Right hindlimb (tissue), 1 donor: ENCODE measurements at places on chromosomes 4 and X.

DNA sequence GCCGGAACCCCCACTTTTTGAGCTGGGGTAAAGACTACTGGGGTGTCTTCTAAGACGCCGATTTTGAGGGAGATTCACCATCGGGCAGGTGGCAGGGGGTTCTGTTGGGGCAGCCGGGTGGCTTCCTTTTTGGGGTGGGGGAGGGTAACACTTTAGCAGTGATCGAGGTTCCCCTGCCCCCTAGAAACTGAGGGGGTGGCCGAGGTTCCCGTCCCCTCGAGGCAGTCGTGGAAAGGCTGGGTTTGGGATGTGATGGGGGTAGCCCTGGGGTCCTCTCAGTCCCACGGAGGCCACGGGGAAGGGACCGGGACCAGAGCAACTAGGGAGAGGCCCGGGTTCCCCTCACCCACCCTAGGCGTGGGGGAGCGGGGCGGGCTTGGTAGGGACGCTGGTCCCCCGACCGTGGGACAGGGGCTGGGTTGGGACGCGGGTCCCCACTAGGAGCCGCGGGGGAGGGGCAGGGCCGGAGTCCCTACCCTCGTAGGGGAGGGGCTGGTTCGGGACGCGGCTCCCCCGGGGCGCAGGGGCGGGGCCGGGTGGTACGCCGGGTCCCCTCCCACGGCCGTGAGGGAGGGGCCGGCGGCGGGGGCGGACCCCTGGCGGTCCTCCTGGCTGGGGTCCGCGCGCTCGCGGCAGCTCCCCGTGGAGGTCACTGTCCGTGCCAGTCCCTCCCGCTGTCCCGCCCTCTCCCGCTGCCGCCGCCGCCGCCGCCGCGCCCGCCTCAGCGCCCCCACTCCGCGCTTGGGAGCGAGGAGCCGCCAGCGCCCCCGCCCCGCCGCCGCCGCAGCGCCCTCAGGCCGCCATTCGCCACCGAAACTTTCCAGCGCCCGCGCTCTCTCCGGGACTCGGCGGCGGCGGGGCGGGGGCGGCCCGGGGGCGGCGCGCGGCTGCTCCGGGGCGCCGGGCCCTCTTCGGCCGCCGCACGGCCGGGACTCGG is at the start of gene TBL1X:
TSS of gene TBL1X (plus strand) at position 624 of the 937 bp plus-strand sequence. CDS start 188,529 bp downstream, outside the sequence.
- peak; percentile 72 for DNase-seq

DNA sequence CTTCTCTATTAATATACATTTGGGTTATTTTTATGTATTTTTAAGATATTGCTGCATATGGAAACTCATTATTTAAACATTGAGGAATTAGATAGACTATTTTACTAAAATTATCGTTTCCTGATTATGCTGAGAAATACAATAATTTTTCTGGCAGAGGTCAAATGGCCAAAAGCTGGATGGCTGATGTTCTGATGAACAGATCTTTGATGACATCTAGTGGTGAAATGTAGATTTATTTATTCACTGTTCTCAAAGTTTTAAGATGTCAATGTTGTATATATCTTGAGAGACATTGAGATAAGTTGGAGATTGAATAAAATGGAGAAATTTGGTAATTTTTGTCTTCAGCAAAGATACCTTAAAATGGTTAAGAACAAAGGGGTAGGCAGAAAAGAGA is 96.2 kb downstream of the UGT8 start:
- DNase-seq: no peak

- DNase-seq: no peak
Measured at GRCh38 chr4:78481180-78481579, 70.4 kb upstream of the ANXA3 start.

- DNase-seq: no peak
Measured at GRCh38 chr4:55736605-55737183, 82.9 kb upstream of the EXOC1L start.

DNA sequence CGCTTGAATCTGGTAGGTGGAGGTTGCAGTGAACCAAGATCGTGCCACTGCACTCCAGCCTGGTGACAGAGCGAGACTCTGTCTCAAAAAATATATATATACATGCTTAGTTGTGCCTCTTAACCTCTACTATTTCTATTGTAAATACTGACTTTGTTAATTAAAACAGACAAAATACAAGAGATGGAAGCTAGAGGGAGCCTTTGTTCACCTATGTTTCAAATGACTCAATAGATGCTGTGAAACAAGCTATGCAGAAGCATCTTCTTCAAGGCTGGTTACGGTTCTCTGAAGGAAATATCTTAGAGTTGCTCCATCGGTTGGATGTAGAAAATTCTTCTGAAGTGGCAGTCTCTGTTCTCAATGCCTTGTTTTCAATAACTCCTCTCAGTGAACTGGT is 6.2 kb downstream of the NCAPG start:
- no peak for DNase-seq

DNA sequence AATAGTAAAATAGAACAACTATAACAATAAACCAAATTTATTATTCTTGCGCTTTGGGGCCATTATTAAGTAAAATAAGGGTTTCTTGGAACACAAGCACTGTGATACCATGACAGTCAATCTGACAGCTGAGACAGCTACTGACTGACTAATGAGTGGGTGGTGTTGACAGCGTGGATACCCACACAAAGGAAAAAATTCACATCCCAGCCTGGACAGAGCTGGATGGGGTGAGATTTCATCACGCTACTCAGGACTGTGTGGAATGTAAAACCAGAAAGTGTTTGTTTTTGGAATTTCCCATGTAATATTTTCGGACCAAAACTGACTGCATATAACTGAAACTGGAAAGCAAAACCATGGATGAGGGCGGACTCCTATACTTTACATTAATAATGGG is 48.8 kb downstream of the IGFBP7 start:
- no peak for DNase-seq

- no peak for DNase-seq
Measured at GRCh38 chrX:149493567-149494562, 11.2 kb downstream of the IDS start.

DNA sequence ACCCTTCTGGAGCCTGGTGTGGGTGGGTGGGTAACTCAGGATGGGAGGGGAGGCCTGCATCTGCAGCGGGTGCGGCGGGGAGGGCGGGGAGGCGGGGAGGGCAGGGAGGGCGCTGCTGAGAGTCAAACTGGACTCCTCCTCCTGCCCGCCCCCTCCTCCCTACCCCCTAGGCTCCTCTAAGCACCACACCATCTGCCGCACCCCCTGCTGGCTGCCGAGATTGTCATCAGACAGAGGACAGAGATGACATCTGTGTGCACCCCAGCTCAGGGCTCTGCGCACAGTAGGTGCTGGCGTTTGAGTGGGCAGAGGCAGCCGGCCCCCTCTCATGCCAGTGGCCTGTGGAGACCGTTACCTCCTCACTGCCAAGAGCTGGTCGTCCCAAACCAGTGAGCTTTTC is 10.6 kb upstream of the HMX1 start:
- no peak for DNase-seq

GRCh38 chrX:109533631-109534030 is 3.0 kb upstream of the NXT2 start:
- DNase-seq: no peak

DNA sequence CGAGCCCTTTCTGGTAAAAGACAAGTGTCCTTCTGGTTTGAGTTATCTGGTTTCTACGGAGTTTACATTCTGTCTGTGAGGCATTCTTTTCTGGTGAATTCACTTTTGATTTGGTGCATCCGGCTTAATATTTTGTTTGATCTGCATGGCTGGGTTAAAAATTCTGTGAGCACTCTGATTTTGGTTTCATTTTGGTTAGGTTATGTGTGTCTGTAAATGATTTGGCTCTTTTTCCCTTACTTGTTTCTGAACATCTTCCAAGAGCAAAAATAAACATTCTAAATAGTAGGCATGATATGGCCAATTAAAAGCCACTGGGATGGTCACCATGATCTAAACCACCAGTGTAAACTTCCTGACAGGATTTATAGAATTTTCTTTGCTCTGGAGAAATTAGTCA is 85.7 kb upstream of the PTPN13 start:
- DNase-seq: no peak

DNA sequence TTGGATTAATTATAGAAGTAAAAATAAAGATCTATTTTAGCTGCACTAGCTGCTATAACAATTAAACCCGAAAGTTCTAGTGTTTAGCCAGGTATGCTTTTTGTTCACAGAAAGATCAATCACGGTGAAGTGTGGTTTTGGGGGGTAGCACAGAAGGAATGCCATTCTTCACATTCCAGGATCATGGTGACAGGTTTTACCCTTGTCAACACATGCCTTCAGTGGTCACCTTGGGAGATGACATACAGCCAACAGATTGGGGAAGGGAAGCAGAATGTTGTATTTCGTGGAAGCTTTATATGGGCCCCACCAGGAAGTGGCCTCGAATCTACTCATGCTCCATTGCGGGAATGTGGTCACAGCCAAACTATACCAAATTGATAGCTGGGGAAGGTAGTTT is 753.6 kb downstream of the RAPGEF2 start:
- no peak for DNase-seq

DNA sequence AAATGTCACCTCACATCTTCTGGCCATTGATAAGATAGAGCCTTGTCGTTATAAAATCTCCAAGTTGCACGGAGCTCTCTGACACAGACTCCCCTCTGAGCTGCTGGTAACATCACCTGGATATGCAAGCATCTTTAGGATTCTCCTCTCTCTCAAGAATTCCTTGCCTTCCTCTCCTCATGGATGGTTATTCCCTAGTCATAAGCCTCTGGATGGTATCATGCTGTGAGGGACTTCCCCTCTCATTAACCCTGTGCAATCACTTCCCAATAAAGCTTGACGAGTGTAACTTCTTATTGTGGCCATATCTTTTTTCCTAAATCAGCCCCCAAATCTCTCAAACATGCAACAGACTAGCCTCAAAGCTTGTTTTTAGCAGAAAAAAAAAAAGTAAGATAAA is 1057.0 kb upstream of the SLIT2 start:
- no peak for DNase-seq

- DNase-seq: no peak
Measured at GRCh38 chr4:71009890-71010588, 16.6 kb downstream of the DCK start.

GRCh38 chr4:7295911-7296660 is 103.7 kb downstream of the SORCS2 start:
- DNase-seq: peak; percentile 61

DNA sequence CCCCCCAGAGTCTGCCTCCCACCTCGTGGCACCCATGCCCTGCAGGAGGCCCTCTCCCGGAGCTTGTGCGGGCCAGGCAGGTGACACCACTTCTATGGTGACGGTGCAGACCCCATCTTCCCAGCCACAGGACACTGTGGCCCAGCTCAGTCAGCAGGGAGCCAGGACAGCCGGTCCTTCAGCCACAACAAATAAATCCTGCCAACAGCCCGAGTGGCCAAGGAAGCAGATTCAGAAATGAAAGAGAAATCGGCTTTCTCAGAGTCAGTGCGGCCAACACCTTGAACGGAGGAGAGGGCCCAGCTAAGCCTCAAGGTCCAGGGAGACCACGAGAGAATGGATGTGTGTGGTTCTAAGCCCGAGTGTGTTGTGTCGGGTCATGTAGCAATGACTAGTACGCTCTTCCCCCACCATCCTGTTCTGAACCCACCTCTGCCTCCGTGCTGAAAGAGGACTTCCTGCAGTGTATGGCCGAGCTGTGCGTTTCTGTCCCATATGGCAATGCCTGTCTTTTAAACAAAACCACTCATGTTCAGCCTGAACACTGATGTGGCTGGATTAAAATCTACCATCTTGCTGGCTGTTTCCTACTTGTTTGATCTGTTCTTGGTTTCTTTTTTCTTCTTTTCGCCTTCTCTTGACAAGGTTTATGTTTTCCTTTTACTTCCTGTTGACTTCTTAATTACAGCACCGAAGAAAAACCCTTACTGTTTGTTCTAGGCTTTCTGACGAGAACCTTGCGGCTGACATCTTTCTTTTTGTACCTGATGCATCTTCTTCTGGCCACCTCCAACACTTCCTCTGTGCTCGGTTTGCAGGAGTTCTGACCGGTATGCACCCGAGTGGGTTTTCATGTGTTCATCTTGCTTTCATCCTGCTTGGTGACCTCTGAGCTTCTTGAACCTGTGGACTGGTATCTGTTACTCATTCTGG is 53.1 kb downstream of the GAK start:
- DNase-seq: no peak

DNA sequence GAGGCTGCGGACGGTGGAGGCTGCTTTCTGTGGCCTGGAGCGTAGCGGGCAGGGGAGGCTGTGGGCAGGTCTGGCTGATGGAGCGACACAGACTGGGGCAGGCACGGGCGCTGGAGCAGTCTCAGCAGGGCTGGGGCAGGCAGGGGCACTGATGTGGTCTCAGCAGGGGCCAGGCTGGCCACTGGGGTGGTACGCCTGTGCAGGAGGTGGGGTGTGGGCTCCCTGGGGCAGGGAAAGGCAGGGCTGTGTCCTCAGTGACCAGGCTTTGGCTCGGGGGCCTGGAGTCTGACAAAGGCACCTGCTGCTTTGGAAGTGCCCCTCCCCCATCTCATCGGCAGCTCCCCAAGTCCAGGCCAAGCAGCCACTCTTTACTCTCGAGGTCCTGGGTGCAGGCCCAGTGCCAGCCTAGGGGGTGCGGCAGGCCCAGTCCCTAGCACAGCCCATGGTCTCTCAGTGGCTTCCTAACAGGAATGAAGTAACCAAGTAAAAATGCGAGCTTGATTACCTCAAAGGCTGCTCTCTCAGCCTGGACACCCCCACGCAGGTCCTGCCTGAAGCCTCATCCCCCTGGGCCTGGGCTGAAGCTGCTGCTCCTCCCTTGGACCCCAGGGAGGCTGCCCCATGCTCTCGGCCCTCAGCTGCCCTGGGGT is 55.5 kb downstream of the ADRA2C start:
- DNase-seq: no peak

DNA sequence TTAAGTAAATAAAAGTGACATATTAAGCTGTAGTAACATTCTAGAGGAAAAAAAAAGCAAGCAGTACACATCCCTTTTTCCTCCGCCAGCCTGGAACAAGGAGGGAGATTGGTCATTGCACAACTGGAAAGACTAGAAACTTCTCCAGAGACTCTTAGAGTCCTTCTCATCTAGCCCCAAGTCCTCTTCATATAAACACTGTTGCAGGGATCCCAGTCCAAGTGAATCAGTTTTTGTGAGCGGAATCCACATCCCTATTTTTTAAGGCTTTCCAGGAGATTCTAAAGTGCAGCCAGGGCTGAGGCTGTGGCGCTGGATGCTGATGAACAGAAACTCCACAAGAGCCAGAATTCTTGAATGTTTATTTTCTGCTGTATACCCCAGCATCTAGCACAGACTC is 23.8 kb downstream of the REELD1 start:
- no peak for DNase-seq

DNA sequence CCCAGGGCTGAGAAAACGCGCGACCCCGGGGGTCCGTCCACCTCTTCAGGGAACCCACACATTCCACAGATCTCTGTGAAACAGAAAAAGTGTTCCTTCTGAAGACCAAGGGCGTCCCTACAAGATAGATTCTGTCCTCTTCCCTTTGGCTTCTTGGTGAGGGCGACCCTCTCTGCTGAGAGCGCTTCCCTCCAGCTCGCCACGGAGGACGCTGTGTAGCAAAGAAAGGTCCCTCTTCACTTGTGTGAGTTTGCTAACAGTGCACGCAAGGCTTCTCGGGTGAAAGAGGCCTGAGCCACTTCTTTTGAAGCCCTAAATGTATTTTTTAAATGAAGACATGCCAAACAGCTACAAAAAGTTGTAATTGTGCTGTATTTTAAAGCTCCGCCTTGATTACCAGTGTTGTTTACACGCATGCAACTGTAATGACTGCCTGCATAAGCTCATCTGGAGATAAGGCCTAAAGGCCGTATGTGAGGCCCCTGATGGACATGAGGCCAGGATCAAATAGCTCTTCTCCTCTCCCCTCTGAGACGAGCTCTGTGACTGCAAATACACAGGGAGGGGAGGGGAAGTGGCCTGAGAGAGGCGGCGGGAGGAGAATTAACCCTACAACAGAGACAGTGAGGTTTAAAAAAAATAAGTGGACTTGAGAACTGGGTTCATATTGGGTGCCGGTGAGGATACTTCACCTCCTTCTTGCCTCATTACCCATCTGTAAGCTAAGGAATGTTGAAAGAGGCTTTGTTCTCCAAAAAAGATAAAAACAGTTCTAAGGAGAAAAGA is 95.5 kb downstream of the SOWAHB start:
- DNase-seq: no peak
